ENCODE measurements at places on chromosomes 7 and 10.

GRCh38 chr7:116148626-116149025, 61.7 kb upstream of the TES start:
- DNase-seq: no peak

- no peak for DNase-seq
Observed at GRCh38 chr7:22251281-22251680, 105.7 kb downstream of the RAPGEF5 start.

DNA sequence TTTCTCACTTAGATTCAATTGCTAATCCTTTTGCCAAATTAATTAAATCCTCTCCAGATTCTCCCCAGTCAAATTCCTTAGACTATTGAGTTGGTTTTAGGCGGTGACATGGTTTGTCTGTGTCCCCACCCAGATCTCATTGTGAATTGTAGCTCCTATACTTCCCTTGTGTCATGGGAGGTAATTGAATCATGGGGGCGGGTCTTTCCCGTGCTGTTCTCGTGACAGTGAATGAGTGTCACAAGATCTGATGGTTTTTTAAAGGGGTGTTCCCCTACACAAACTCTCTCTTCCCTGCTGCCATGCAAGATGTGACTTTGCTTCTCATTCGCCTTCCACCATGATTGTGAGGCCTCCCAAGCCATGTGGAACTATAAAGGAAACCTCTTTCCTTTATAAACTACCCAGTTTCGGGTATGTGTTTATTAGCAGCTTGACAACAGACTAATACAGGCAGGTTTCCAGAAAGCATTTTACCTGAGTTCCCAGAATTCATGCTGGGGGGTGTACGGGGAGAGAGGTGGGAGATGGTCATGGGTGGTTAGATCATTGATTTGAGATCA, 44.7 kb upstream of the GARS1 start:
- no peak for DNase-seq

DNA sequence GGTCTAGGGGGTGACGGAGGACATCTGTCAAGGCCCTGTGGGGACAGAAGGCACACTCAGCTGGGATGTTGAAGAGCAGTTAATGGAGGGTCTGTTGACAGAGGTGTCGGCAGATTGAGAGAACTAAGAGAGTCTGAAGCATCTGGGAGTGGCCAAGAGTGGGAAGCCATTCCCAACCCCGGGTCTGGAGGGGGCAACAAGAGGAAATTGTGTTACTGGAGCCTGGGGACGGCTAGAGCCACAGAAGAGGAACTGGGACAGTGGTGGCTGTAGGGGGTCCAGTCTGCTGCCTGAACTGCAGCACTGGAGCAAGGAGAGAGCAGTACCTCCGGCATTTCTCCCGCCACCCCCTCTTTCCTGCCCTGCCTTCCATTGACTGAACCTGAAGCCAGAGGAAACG, 136.6 kb downstream of the CHN2 start:
- DNase-seq: no peak

GRCh38 chr7:80748363-80749042, 110.1 kb downstream of the CD36 start:
- DNase-seq: no peak

DNA sequence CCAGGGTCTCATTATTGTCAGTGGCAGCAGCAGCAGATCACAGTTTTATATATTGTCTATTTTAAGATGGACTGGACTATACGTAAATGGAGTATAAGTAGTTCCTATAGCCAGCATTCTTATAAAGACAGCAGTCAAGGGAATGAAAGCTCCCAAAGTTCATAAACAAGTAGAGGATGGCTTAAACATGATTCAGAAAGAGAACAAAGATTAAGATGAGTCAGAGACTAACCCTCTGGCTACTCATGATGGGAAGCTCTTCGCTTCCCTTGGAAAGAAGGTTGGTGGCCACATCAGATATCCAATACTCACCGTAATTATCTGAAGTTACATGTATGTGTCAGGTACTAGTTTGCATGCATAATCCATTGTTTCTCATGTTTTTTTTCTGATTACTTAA, 277.0 kb downstream of the INHBA start:
- DNase-seq: no peak

GRCh38 chr10:19704544-19704943, 111.7 kb upstream of the PLXDC2 start:
- DNase-seq: no peak

GRCh38 chr10:76492026-76492425, 1060.6 kb downstream of the LRMDA start:
- no peak for DNase-seq

- no peak for DNase-seq
Observed at GRCh38 chr10:76210211-76210610, 778.8 kb downstream of the LRMDA start.

DNA sequence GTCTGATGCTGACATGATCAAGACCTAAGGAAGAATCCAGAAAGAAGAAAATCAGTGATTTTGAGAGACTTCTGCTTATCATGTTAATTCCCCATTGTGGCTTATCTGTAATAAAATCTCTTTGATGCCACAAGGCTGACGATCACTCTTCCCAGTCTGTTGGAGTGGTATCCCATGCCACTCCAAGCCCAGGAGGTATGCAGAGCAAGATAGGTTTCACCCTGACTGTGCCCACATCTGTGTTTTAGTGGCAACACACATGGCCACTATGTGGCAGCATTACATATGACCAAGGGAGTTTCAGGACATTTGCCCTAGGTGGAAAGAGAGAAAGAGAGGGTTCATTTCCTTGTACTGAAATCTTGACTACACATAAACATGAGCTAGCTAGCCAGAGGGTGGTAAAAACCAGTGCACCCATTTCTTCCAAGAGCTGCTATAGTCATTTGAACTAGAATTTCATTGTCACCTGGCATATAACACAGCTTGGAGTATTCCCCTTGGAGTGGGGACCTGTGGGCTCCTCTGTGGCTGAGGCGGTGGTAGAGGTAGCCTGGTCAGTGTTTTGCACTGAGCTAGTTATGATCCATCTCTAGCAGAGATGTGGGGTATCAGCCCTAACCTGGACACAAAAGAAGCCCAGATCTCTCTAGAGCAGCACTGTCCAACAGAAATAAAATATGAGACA, 20.8 kb downstream of the LAMB4 start:
- DNase-seq: no peak
